ENCODE measurements at places on chromosomes 4 and X.

DNA sequence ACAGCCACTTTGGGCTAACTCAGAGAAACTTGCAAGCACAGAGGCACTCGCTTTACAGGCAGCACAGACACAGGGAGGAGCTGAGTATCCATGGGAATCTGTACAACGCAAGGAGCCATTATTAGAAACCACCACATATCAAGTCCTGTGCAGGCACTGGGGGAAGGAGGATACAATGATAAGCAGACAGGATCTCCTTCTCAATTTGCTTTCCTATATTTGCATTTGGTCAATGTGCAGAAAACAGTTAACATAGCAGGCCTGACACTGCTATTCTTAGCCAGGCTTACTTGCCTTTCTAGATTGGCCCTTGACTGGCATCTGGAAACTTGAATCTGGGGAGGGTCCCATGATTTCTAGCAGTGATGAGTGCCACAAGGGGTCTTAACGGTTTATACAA lies 65.8 kb downstream of the TEC start:
- DNase-seq: no peak

DNA sequence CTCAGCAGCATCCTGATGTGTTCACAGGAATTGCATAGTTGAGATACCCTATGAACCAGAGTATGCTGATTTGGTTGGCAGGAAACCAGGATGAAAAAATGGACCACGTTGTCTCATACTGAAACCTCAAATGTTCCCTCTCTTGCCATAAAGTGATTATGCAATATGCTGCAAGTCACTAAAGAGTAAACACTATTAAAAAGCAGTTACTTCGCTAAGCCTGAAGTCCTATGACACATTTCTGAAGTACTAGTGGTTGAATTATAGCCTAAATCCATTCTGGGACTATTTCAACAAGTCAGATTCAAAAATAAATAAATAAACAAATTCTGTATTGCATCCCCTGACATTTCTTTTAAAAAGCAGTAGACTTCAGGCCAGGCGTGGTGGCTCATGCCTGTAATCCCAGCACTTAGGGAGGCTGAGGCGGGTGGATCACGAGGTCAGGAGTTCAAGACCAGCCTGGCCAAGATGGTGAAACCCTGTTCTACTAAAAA lies 106.0 kb upstream of the NAP1L5 start:
- DNase-seq: peak; percentile 87

- no peak for DNase-seq
These were observed 43.9 kb upstream of the NEIL3 start for GRCh38 chr4:177265729-177266128.

GRCh38 chrX:106415276-106415895 lies 196.4 kb upstream of the RADX start:
- DNase-seq: no peak

DNA sequence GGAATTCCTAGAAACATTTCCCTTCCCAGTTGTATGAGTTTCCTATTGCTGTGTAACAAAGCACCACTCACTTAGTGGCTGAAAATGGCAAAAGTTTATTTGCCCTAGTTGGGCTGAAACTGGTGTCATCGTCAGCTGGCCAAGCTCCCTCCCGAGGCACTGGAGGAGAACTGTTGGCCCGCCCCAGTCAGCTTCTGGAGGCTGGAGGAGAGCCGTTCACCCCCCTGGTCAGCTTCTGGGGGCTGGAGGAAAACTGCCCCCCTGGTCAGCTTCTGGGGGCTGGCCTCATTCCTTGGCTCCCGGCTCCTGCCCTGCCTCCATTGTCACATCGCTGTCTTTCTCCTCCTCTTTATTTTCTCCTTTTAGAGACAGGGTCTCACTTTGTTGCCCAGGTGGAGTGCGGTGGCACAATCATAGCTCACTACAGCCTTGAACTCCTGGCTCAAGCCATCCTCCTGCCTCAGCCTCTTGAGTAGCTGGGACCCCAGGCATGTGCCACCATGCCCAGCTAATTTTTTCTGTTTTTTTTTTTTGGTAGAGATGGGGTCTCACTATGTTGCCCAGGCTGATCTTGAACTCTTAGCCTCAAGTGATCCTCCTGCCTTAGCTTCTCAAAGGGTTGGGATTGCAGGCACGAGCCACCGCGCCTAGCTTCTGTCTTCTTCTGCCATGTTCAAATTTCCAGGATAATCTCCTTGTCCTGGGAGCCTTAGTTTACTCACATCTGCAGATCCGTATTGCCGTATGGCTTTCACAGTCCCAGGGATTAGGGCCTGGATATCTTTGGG lies 3.2 kb downstream of the RGS12 start:
- DNase-seq: no peak

GRCh38 chr4:57119054-57119651 lies 9.0 kb upstream of the IGFBP7 start:
- DNase-seq: peak; percentile 86

GRCh38 chr4:101290654-101291053 lies 56.7 kb downstream of the PPP3CA start:
- DNase-seq: no peak

- no peak for DNase-seq
These were observed 143.7 kb downstream of the NEXMIF start for GRCh38 chrX:74781507-74782034.

DNA sequence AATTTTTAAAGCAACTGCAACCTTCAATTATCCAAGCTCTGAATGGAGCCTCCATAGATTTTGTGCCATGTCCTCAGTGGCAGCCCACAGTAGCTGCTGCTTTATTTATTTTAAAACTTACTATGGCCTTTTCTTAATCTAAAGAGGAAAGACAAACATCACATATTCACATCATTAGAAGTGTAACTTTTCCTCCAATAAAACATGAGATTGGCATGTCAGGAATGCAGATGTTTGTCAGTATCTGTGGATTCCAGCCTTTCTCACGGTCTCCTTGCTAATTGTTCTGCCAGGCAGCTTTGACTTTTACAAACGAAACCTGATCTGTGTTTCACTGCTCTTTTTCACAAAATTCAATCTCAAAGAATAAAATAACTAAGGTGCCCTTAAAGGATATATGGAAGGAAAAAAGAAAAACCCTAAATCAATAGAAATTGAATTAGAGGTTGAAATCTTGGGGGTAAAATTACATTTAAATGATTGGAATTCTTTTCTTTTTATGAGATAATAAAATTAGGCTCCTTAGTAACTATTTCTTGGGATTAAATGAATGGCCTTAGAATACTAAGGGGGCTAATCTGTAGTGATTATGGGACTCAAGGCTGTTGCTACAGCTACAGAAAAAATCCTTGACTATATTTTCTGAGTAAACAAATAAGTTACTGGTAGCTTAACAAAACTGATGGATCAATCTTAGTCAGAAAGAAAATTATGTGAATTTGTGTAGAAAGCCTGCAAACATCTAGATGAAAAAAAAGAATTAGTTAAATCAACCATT lies 151.3 kb downstream of the RTL9 start:
- peak; percentile 16 for DNase-seq

DNA sequence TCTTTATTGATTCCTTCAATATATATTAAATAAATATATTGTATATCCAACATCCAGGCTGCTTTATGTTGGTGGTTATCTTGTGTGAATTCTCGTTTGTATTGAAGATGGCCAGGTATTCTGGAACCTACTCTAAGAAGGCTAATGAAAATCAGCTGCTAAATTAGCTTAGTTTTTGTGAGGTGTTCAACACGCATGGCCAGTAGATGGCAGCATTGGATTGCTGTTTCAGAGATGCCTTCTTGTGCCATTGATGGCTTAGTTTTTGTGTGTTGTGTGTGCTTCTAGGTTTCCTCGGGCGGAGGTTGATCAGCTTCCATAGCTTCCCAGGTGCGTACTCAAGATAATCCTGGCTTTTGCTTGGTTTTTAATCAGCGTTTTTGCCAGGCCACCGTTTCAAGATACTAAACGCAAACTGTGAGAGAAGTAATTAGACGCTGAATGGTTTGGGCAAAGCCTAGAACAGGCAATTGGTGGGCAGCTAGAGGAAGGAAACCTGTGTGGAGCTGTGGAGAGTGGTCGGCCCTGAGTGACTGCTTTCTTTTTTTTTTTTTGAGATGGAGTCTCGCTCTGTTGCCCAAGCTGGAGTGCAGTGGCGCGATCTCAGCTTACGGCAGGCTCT lies 15.1 kb downstream of the NOCT start:
- DNase-seq: no peak

DNA sequence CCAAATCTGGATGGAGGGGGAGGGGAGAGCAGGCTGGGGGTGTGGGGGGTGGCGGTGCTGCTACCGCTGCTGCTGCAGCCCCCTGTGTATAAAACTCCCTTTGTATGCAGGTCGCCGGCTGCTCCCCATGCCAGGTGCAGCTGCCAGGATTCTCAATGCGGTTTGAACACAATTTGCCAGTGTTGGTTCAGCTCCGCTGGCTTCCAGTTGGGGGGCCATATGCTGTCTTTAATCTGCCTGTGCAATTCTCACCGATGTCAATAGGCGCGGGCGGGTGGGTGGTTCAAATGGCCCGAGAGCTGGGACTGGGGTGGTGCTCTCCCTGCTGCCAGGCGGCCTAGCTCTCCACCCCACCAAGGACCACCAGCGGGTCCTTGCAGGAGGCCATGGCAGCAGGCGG lies 257.6 kb downstream of the BCOR start:
- DNase-seq: no peak

- DNase-seq: no peak
These were observed 27.1 kb upstream of the ALB start for GRCh38 chr4:73376976-73377375.

DNA sequence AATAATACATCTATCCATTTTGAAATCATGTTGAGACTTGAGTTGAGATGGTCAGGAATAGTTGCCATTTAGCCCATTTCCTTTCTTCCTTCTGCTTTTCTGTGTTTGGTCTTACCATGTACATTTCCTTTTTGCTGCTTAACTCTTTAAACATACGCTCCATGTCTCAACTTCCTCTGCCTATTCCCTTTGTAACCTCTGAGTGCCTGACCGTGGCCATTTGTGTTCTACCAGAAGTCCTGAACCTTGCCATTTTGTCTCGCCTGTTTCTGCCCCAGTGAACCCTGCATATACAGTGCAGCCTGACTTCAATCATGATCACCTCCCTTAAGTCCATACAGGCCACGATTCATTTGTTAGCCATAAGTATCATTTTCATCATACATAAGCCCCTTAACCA lies 169.0 kb downstream of the RAPGEF2 start:
- no peak for DNase-seq

GRCh38 chr4:137278431-137278830 lies 253.9 kb downstream of the PCDH18 start:
- DNase-seq: no peak

Measured in GM04503 (cell line).